Activated CD4-positive, alpha-beta memory T cell treated with anti-CD3 and anti-CD28 coated beads for 36 hours (primary cell): ENCODE measurements at places on chromosomes 7 and 10. TPM values are rescaled to one million over a fixed set of nuclear protein-coding genes. Genes with fewer than 3 reads are reported as not detected.

Gene PIK3CG
- total RNA-seq = 10.9 TPM

DNA sequence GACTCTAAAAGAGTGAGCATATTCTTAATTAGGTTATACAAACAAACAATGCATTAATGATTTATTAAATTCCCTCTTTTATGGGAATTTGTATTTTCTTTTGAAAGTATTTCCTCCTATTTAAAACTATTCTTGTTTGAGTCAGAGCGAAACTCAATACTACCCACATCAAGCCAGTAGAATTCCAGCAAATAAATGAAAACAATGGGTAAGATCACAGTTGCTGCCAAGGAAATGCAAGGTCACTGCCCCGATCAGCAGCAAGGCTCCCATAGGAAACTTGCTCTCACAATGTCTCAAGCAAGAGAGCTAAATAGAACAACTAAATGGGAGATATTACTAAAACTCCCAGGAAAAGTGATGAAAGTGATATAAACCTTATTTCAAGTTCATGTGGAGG, 206.3 kb downstream of the THSD7A start:
- H3K27ac ChIP-seq = no peak overlapping the region
- no peak overlapping the region for H3K4me3 ChIP-seq

Gene ACTL6B
- total RNA-seq = not detected

Gene HTR5A
- total RNA-seq = not detected

Gene AGBL3
- 3.3 TPM for total RNA-seq

Gene NEURL1
- total RNA-seq = 2.4 TPM

GRCh38 chr10:62815381-62816075, 638 bp downstream of the EGR2 start:
- peak; percentile 29 for DNase-seq
- peak overlapping the region; percentile 100 for H3K27ac ChIP-seq
- H3K4me3 ChIP-seq = peak overlapping the region; percentile 88
- peaks cover 16% of the 10 kb centered on the region for H3K27me3 ChIP-seq
- peaks cover 44% of the 10 kb centered on the region for H3K36me3 ChIP-seq

DNA sequence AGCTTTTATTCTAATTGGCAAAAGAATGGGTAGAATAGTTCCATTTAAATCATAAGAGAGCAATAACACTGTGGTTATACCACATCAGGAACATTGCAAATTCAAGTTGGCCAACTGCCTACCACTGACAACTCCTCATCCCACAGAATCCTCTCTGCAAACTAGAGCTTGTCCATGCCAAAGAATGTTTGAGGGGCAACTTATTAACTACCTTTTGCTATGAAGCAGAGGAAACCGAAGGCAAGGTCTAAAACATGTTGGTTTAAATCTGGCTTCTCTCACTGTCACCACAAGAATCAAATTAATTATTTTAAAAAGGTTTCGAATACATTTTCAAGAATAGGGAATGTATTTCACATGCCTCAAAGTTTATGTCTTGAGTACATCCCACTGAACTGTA, 36.0 kb downstream of the RHOBTB1 start:
- H3K27me3 ChIP-seq = peaks cover 18% of the 10 kb centered on the region
- DNase-seq = no peak
- peaks cover 11% of the 10 kb centered on the region for H3K4me1 ChIP-seq
- H3K36me3 ChIP-seq = no peaks in the 10 kb centered on the region
- no peak overlapping the region for H3K27ac ChIP-seq

DNA sequence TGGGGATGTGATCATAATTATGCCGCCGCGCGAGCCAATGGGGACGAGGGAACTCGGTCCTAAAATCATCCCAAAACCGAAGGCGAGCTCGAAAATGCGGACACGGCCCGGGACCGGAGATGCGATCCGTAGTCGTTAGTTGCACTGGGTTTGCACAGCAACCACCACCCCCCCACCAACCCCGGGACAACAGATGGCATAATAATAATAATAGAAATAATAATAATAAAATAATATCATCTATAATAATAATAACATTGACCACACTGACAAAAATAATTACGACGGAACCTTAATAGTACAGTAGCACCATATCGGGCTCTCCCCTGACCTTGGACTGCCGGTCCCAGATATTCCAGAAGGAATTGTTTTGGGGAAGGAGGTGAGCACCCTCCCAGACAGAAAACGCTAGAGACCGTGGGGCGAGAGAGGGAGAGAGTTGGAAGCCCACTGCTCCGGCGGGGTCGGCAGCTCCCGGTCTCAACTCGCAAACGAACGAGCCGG, 1.1 kb upstream of the EMX2 start:
- H3K27me3 ChIP-seq = peaks cover 68% of the 10 kb centered on the region
- H3K36me3 ChIP-seq = no peaks in the 10 kb centered on the region
- peak overlapping the region; percentile 16 for H3K4me3 ChIP-seq
- H3K27ac ChIP-seq = no peak overlapping the region

DNA sequence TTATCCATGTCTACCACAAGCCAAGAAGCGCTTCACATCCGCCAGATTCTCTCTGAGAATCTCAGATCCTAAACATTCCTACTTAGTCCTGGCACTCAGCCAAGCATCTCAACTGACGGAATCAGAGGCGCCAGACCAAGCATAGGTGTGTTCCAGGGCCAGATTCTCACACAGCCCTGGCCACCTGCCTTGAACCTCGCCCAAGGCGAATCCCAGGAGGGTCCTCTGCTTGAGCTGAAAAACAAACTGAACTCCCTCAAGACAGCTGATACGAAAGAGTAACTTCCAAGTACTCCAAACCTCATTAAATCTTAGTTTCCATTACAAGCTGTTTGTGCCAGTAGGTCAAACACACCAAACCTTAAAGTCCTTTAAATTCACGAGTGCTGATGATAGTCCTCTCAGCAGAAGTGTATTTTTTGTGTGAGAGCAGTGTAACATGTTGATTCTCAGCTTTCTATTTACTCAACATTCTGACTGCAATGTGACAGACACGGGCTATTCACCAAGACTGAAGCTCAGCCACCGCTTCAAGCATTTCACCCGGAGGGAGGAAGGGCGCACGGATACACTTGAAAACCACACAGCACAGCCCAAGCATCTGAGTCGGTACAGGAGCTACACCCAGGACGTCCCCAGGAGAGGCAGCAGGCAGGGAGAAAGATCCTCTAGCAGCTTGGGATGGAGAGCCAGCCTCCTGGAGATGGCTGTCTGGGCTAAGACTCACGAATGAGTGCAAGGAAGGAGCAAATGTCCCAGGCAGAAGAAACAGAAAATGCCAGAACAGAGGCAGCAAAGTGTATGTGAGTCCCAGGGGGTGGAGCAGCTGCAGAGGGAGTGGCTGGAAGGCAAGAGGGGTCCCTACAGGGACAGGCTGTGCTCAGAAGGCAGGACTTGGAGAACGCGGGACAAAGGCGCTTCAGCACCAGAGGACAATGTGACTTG, 6.0 kb downstream of the PARD3 start:
- DNase-seq = no peak
- peaks cover 12% of the 10 kb centered on the region for H3K4me1 ChIP-seq
- H3K27ac ChIP-seq = no peak overlapping the region
- H3K27me3 ChIP-seq = peaks cover 46% of the 10 kb centered on the region
- H3K36me3 ChIP-seq = no peaks in the 10 kb centered on the region
- H3K4me3 ChIP-seq = no peak overlapping the region

Gene TMEM196
- not detected for total RNA-seq

DNA sequence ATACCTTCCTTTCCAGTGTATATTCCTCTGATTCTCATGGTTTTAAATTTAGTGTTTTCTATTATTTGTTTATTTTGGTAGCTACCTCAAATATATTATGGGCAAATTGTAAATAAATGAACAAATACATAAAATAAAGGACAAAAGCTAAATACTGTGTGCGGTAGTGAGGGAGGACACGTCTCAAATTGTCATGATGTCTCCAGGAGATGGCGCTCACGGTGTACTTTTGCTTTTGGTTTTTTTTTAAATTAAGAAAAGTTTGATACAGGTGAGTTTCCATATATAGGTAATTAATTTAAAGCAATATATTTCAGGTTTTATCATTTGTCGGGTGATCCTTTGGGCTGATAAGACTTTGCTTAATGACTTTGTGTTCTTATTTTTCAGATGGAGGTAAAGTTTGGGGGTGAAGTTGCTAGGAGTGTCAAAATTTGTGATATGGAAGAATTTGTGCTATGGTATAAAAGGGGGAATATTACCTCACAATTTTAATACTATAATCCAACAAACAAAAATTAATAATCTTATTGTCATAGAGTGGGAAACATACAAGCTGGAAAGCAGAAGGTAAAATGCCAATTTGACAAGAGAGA, 68.4 kb upstream of the TMEM229A start:
- DNase-seq = no peak
- no peaks in the 10 kb centered on the region for H3K4me1 ChIP-seq
- H3K36me3 ChIP-seq = no peaks in the 10 kb centered on the region
- no peaks in the 10 kb centered on the region for H3K27me3 ChIP-seq

Gene SPOCK2
- total RNA-seq = 218 TPM

Gene VAX1
- total RNA-seq = not detected

Gene CALHM1
- total RNA-seq = not detected

GRCh38 chr7:152949253-152949652, 189.7 kb downstream of the ACTR3B start:
- H3K27me3 ChIP-seq = no peaks in the 10 kb centered on the region
- no peak for DNase-seq
- no peak overlapping the region for H3K4me3 ChIP-seq
- no peak overlapping the region for H3K27ac ChIP-seq
- no peaks in the 10 kb centered on the region for H3K4me1 ChIP-seq

Gene ANKRD61
- total RNA-seq = 0.33 TPM

GRCh38 chr7:107799647-107800264, 3.3 kb downstream of the SLC26A3 start:
- H3K27ac ChIP-seq = no peak overlapping the region
- DNase-seq = no peak
- peaks cover 2% of the 10 kb centered on the region for H3K27me3 ChIP-seq
- H3K36me3 ChIP-seq = no peaks in the 10 kb centered on the region

Gene MKI67
- 241 TPM for total RNA-seq

- no peak for DNase-seq
- H3K4me1 ChIP-seq = no peaks in the 10 kb centered on the region
- no peak overlapping the region for H3K4me3 ChIP-seq
- H3K36me3 ChIP-seq = no peaks in the 10 kb centered on the region
- peaks cover 18% of the 10 kb centered on the region for H3K27me3 ChIP-seq
Observed at GRCh38 chr7:22577470-22578001, 77.5 kb upstream of the STEAP1B start.

- no peak overlapping the region for H3K4me3 ChIP-seq
- DNase-seq = no peak
- no peaks in the 10 kb centered on the region for H3K4me1 ChIP-seq
- no peaks in the 10 kb centered on the region for H3K27me3 ChIP-seq
- H3K27ac ChIP-seq = no peak overlapping the region
- no peaks in the 10 kb centered on the region for H3K36me3 ChIP-seq
Observed at GRCh38 chr7:117284692-117285091, 38.2 kb downstream of the WNT2 start.

DNA sequence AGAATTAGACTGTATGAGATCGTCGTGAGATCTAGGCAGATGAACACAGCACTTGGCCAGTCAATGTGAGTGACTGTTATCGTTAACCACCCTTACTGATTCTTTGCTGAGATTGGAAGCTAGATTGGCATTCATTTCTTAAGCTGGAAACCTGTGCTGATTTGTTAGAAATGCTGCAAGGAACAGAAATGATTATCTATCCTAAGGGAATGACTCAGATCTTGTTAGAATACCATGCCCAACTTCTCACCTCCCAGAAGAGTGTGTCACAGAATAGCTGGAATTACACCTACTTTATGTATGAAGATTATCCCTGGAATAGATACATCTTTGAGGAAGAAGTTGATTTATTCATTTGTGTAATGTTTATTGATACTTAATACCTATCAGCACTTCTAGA, 275.2 kb downstream of the AUTS2 start:
- H3K36me3 ChIP-seq = no peaks in the 10 kb centered on the region
- no peak for DNase-seq
- no peaks in the 10 kb centered on the region for H3K27me3 ChIP-seq
- H3K27ac ChIP-seq = no peak overlapping the region
- H3K4me1 ChIP-seq = no peaks in the 10 kb centered on the region

- H3K4me3 ChIP-seq = no peak overlapping the region
- DNase-seq = no peak
- H3K36me3 ChIP-seq = no peaks in the 10 kb centered on the region
- H3K4me1 ChIP-seq = no peaks in the 10 kb centered on the region
Observed at GRCh38 chr10:47040041-47040491, 128.8 kb downstream of the PTPN20 start.

DNA sequence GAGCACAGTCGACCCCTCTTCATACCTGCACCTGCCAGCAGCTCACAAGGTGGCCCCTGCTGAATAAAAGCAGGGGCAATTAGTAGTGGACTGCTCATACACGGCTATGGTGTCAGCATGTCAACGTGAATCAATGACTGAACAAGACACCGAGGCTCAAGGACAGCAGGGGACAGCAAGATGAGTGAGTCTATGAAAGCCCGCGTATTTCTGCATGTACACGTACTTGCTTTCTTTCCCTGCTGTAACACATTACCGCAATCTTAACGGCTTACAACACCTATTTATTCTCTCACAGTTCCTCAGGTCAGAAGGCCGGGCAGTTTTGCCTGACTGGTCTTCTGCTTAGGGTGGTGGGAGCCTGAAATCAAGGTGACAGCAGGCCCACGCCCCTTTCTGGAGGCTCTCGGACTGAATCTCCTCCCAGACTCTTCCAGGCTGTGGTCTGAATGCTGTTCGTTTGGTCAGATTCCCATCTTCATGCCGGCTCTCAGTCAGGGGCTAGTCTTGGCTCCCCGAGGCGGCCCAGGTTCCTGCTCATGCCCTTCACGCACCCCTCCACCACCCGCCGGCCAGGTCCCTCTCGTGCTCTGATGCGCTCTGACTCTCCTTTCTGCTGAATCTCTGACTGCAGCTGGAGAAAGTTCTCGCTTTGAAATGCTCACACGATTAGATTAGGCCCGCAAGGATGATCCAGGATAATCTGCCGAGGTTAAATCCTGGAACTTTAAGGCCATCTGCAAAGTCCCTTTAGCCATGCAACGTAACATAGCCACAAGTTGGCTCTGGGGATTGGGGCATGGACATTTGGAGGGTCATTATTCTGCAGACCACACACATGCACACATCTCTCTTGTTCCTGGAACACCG, 7.8 kb upstream of the PPP2R2D start:
- no peak overlapping the region for H3K4me3 ChIP-seq
- DNase-seq = no peak
- no peaks in the 10 kb centered on the region for H3K36me3 ChIP-seq
- H3K27me3 ChIP-seq = no peaks in the 10 kb centered on the region
- peaks cover 11% of the 10 kb centered on the region for H3K4me1 ChIP-seq

DNA sequence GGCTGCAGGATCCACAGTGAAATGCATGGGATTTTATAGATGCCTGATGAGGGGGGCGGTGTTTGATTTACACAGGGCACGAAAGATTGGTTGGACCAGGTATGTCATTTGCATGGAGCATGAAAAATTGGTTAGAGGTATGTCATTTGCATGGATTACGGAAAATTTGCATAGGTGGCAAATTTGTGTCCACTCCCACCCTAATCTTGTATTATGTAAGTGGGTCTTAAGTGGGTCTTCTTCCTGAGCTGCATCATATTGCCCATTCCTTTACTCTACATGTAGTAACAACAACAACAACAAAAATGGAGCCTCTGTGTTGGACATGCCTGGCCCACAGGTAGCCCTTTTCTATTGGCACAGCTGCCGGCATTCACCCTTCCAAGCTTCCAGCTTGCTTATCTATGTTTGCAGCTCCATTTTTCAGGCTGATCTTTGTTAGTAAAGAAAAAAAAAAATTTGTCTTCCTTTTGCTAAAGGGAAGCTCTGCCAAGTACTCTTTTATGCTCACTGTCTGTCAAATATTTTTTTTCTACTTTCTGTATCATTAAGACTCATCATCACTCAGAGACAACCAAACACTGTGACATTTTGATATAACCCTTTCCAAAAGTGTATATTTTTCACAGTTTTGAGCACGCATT, 10.3 kb upstream of the ZNF273 start:
- peaks cover 23% of the 10 kb centered on the region for H3K27me3 ChIP-seq
- no peak overlapping the region for H3K27ac ChIP-seq
- H3K4me3 ChIP-seq = no peak overlapping the region
- no peak for DNase-seq
- no peaks in the 10 kb centered on the region for H3K36me3 ChIP-seq
- peaks cover 11% of the 10 kb centered on the region for H3K4me1 ChIP-seq

Gene NODAL
- not detected for total RNA-seq

Gene ADCY1
- 0.58 TPM for total RNA-seq
